AG04449 (cell line): ENCODE measurements at places on chromosomes 12 and 14.

DNA sequence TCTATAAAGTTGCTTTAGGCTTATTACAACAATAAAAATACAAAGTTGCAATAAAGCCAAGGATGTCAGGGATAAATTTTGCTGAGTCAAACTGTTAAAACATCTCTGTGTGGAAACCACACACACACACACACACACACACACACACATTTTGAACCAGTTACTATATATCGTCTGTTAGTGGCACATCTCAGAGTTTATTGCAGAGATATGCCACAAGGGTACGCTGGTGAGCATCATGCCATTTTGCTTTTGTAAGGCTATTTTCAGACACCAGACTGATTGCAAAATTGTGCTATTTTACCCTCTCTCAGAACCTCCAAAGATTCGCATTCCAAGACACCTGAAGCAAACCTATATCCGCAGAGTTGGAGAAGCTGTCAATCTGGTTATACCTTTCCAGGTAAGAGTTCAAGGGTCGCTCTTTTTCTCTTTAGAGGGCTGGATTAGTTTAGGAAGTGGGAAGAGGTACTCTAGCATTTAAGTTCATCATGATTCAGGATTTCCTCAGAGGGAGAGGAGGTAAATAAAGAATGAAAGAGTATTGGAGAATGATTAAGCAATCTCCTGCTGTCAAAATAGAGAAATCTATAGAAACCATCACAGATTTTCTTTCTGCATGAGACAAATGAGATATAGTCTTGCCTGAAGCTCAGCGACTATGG lies 27.3 kb upstream of the CHPT1 start:
- DNase-seq: peak; percentile 23

GRCh38 chr14:75322746-75323145 lies 44.1 kb downstream of the FOS start:
- DNase-seq: no peak

DNA sequence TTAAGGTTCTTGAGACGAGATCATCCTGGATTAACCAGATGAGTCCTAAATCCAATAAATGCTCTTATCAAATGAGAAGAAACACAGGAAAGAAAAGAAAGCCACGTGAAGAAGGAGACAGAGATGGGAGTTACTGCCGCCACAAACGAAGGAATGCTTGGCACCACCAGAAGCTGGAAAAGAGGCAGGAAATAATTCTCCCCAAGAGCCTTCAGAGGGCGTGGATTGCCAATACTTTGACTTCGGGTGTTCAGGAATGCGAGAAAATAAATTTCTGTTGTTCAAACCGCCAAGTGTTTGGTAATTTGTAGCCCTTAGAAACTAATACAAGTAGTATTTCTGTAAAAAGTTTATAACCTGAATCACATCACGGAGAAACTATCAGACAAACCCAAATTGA lies 31.3 kb downstream of the ABCD2 start:
- DNase-seq: no peak

GRCh38 chr12:111430433-111431353 lies 25.0 kb downstream of the SH2B3 start:
- DNase-seq: no peak

DNA sequence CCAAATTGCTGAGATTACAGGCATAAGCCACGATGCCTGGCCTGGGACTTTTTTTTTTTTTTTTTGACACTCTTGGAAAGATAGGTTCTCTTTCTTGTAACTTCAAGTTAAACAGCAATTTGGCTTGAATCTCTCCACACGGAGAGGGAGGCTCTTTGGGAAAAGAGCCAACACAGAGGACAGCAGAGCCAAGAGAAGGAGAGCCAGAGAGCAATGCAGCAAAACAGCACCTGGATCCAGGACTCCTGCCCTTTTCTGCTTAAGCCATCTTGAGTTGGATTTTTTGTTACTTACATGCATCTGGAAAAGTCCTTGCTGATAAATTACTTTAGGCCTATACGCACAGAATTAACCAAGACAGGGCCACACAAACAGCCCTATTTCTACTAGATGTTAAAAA lies 176.8 kb downstream of the APAF1 start:
- DNase-seq: no peak

GRCh38 chr12:30598889-30599288 lies 96.8 kb downstream of the IPO8 start:
- no peak for DNase-seq

GRCh38 chr14:26598081-26598671 lies 343 bp upstream of the NOVA1 start:
- DNase-seq: peak; percentile 16

- DNase-seq: no peak
Observed at GRCh38 chr12:77319166-77319565, 253.8 kb upstream of the E2F7 start.

DNA sequence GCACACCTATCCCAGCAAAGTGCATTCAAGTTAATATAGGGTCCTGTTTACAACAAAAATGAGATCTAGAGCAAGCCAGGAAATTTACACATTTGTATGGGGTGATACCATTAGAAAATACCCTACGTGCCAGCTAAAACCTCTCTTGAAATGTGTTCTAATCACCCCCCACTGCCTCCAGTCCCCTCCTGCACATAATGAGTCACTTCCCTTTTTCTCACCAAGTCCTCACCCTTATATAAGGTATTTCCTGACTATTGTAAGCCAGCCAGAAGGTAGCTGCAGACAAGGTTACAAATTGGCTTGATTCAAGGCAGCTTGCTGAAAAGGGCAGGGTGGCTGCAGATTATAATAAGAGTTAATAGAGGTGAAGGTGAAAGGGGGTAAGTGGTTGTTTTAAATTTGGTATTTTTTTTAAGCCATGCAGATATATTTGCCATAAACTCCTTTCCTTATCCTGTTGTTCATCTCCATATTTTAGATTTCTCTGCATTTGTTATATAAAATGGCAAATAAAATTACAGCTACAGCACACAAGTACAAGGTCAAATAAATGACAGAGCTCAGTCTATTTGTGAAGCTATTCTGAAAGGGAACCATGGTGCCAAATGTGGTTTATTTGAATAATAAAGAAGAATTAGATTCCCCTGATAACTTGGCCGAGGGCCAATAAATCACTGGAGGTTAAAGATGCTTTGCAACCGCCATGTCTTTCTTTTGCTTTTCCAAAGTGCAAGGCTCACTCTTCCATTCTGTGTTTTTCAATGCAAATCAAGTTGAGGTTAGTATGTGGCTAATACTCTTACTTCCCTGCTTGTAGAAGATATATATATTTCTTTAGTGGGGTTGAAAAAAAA lies 385.9 kb downstream of the EGLN3 start:
- DNase-seq: peak; percentile 21

GRCh38 chr12:76883811-76884210 lies 5.0 kb upstream of the CSRP2 start:
- no peak for DNase-seq

DNA sequence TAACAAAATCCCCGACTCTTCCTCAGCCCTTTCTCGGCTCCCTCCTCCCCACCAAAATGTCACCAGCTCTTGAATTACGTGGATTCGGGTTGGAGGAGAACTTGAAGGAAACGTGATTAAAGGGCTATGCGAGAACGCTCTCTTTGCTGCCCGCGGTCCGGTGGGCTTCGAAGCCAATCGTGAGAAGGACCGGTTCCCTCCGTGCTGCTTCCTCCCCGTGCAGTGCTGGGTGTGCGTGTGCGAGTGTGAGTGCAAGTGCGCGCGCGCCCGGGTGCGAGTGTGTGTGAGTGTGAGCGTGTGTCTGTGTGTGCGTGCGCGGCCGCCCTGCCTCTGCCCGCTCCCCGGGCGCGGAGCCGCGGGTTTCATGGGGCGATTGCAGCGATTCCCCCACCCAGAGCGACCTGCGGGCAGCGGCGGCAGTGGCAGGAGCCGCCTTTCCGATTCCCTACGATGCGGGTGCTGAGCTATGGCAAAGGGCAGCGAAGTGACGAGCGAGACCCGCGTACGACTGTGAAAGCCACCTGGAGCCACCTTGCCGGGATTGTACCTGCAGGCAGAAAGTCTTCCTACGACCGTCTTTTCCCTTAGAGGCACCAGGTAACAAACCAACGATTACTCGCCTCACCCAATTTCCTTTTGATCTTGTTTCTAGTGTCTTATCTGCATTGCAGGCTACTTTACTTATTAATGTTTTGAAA lies 1.4 kb downstream of the LRFN5 start:
- DNase-seq: no peak

DNA sequence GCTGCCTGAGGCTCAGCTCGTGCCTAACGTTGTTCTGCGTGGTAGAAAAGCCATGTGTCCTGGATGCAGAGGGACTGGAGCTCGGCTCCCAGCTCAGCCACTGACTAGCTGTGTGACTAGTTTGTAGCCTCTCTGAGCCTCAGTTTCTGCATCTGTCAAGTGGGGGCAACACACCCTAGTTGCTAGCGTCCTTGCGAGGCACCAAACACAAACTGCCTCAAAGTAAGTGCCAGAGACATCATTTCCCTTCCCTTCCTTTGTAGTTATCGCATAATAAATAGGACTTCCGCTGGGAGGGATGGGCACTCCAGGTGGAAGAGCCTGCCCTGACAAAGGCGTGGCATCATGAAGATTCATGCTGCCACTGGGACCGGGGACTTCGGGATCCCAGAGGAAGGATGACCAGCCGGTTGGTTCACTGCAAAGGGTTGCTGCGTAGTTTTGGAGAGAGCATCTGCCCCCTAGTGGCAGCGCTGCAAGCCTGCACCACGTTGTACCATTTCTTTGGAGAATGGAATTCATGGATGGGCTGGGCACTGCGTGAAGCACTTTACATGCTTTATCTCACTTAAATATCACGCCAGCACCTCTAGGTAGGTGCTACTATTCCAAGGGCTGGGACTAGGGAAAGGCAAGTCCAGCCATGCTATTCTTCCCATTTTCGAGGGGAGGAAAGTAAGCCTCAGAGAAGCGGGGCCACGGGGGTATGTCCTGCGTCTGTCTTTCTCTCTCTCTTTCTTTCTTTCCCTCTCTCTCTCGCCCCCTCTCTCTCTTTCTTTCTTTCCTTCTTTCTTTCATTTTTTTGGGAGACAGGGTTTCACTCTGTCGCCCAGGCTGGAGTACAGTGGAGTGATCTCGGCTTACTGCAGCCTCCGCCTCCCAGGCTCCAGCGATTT lies 4.6 kb downstream of the CCDC197 start:
- DNase-seq: no peak

DNA sequence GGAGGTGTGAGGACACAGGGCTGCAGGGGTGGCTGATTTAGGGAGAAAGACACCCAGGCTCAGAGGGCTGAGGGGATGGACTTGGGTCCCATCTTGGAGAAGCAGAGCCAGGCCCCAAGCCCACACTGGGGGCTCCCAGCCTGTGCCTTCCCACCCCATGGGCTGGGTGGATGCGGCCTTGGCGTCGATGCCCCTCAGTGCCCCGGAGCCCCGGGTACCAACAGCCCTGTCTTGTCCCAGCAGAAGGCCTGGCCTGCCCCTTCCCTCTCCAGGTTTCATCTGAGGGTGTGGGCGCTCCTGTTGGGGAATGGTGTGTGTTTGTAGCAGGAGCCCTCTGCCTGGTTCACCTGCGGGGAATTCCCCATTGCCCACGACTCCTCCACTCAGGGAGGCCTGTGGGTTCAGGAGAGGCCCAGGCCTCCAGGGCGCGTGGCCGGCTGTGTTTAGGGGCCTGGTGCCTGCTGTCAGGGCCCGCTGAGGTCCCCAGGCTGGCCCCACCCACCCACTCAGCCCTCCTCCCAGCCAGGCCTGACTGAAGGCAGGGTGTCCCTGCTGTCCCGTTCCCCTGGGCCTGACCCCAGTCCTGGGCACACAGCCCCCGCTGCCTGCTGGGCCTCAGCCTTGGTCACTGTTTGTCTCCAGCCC lies 51.1 kb upstream of the BEGAIN start:
- DNase-seq: no peak

- DNase-seq: no peak
Observed at GRCh38 chr12:126182619-126183236, 1117.5 kb downstream of the AACS start.

GRCh38 chr14:22837114-22837749 lies 847 bp downstream of the MMP14 start:
- no peak for DNase-seq

- DNase-seq: peak; percentile 94
Observed at GRCh38 chr14:61145034-61145902, 135.9 kb downstream of the TMEM30B start.

GRCh38 chr14:63249092-63249491 lies 44.8 kb downstream of the RHOJ start:
- DNase-seq: no peak

- DNase-seq: no peak
Observed at GRCh38 chr14:76267322-76268046, 108.5 kb upstream of the ESRRB start.

GRCh38 chr12:120596901-120597300 lies 15.7 kb upstream of the POP5 start:
- no peak for DNase-seq

- DNase-seq: no peak
Observed at GRCh38 chr12:65882486-65882885, 58.2 kb downstream of the HMGA2 start.

DNA sequence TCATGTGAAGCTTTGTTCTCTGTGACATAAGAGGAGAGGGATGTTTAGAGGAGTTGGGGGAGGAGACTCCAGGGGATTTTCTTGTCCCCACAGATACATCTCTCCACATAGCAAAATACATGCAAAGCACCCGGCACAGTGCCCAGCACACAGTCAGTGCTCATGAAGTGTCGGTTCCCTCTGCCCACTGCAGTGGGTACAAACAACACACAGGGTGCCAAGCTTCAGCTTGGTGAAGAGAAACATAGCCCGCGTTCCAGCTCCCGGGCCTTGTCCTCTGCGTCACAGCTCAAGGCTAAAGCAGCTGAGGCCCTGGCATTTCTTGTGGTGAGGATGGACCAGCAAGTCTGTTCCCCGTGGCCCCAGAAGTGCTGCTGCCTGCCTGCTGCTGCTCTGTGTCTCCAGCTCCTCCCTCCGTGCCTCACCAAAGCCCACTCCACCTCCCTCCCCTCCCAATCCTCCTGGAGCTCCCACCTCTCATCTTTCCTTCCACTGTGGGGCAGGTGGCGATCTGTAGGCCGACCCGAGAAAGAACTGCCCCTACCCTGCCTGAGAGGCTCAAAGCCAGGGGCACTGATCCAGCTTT lies 57.0 kb upstream of the FKBP4 start:
- DNase-seq: no peak

GRCh38 chr14:81400852-81401251 lies 728 bp upstream of the STON2 start:
- peak; percentile 34 for DNase-seq

- DNase-seq: no peak
Observed at GRCh38 chr12:92608151-92609091, 94.4 kb upstream of the PLEKHG7 start.

GRCh38 chr14:104843442-104844305 lies 21.4 kb upstream of the CEP170B start:
- no peak for DNase-seq

GRCh38 chr12:69007101-69007854 lies 74.3 kb upstream of the CPM start:
- no peak for DNase-seq

GRCh38 chr12:49818241-49818895 lies 9.8 kb downstream of the NCKAP5L start:
- no peak for DNase-seq

GRCh38 chr14:56295743-56296142 lies 177.5 kb downstream of the PELI2 start:
- no peak for DNase-seq

GRCh38 chr12:47509398-47509851 lies 196.4 kb downstream of the RPAP3 start:
- DNase-seq: peak; percentile 70
